ENCODE measurements at places on chromosomes 4 and X.

GRCh38 chr4:5460106-5460801 lies 248.1 kb downstream of the EVC2 start:
- DNase-seq: peak; percentile 42

DNA sequence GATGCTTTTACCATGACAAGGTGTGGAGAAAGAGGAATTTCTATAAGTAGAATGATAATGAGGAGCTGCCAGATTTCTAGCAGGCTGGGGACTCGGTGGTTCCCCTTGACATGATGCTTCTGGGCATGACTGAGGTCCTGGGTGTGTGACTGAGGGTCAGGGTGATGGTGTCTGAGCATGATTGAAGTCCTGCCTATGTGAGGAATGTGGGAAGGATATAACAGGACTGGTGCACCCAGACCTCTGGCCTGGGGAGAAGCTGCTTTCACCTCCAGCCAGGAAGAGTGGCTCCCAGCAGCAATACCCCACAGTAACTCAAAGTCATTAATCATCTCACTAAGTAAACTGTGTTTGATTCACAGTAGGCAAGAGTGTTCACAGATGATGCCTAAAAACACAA lies 17.4 kb downstream of the SORBS2 start:
- DNase-seq: no peak

GRCh38 chr4:158624889-158625478 lies 46.7 kb downstream of the C4orf46 start:
- peak; percentile 75 for DNase-seq

- peak; percentile 80 for DNase-seq
Measured at GRCh38 chr4:156685308-156685707, 286.3 kb downstream of the PDGFC start.

DNA sequence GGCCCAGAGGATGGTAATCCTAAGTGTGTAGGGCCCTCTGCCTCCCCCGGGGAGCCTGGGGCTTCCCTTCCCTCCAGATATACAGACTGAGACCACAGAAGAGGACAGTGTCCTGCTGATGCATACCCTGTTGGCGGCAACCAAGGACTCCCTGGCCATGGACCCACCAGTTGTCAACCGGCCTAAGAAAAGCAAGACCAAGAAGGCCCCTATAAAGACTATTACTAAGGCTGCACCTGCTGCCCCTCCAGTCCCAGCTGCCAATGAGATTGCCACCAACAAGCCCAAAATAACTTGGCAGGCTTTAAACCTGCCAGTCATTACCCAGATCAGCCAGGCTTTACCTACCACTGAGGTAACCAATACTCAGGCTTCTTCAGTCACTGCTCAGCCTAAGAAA lies 1.9 kb downstream of the TRO start:
- no peak for DNase-seq

GRCh38 chr4:167854881-167855280 lies 237.5 kb upstream of the ANXA10 start:
- DNase-seq: no peak

DNA sequence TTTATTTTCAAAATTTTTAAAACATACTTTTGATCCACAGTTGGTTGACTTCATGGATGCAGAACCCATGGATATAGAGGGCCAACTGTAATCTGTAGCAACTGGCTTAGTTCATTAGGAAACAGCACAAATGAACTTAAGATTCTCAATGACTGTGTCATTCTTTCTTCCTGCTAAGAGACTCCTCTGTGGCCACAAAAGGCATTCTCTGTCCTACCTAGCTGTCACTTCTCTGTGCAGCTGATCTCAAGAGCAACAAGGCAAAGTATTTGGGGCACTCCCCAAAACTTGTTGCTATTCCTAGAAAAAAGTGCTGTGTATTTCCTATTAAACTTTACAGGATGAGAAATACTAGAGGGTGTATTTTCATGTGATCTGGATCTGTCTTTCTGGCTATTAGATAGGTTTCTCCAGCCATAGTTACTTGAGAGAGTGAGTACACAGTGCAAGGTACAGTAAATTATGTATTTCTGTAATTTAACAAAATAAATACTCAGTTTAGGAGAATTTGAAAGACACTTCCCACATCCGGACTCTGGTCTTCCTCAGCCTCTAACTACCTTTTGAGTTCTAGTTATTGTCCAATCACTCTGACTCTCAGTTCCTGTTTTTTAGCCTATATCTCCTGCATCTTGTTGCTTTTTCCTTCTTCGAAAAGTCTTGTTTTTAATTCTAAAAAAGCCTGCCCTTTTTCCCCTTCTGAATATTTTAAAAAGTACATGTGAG lies 21.8 kb downstream of the TLR2 start:
- no peak for DNase-seq

DNA sequence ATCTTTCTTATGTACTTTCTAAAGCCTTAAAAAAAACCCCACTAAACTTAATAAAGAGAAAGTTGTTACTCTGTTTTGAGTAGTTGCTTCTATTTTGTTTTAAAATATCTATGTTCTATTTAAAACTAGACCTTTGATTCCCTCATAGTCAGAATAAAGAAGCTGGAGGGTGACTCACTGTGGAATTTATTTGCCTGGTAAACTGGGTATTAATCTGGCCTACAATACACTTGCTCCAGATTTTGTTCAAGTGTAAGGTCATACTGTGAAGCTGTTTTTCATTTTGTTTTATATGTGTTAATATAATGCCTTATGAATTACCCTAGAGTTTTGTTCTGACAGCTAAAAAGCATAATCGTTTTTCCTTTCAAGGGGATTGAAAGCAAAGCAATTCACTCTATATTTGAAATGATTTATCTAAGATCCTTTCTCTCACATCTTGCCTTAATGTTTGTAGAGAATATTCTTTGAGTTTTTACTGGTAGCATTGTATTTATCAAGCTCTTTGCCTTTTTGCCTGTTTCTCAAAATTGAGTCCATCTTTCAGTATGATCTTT lies 277.4 kb upstream of the PITX2 start:
- no peak for DNase-seq

- no peak for DNase-seq
Measured at GRCh38 chr4:150212485-150212884, 134.2 kb downstream of the DCLK2 start.

- DNase-seq: no peak
Measured at GRCh38 chrX:69149466-69150280, 15.6 kb downstream of the PJA1 start.

- DNase-seq: no peak
Measured at GRCh38 chrX:153933748-153934147, 1.1 kb downstream of the NAA10 start.

- DNase-seq: no peak
Measured at GRCh38 chr4:88196013-88196365, 37.5 kb upstream of the ABCG2 start.

DNA sequence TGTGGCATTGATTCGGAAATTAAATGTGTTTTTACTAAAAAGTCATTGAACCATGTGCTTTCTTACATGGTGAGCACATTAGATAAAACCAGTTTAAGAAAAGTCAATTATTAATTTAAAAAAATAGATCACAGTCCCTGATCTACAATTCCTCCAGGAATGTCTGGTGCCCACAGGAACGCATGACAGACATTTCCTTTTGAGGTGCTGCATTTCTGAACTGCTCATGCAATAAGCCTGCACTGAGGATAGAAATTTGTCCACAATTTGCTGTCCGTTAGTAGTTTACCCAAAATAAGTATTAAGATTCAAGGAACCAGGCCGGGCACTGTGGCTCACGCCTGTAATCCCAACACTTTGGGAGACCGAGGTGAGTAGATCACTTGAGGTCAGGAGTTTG lies 8.2 kb upstream of the ADAMTS3 start:
- no peak for DNase-seq

GRCh38 chr4:18675586-18676525 lies 654.3 kb upstream of the LCORL start:
- no peak for DNase-seq

GRCh38 chr4:48667148-48667547 lies 112.9 kb downstream of the FRYL start:
- no peak for DNase-seq

DNA sequence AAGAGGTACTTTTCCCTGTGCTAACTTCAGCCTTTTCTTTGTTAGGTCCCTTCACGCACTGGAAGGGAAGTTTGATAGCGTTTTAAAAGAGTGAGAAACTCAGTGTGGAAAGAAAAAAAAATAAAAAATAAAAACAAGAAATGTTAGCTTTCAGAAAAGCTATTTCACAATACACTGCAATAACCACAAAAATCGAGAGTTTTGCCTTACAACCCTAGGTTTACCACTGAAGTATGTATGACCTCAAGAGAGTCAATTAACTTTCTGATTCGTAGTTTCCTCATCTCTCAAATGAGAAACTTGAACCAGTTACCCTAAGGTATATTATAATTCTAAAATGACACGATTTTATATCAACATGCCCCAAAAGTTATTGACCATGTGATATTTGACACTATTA lies 93.9 kb upstream of the JADE1 start:
- DNase-seq: no peak

DNA sequence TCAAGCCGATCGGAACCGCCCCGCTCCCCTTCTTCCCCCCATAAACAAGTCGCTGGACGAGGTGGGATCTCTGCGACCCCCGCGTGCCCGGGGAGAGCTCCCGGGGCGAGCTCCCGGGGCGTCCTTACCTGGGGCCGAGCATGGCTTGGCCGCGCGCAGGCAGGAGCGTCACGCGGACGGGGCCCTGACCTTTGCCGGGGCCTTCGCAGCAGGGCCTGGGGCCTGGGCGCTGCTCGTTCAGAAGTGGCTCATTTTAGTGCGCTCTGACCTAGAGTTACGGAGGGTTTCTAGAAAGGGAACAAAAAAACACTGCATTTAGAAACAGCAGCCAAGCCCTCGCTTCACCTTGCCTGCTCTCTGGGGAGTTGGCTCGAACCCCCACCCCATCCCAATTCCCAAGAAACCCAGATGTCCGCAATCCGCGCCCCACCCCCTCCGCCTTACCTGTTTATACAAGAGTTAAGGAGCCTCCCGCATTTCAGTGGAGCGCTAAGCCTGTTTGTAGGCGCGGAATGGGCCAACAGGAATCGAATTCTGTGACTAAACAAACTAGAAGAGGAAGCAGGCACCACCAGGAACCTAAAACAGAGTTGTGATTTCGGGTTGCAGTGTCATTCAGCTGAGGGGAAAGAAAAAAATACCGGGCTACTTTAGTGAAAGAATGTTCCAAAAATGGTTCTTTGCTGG lies 814 bp upstream of the RBM47 start:
- peak; percentile 60 for DNase-seq

GRCh38 chrX:118116713-118117550 lies at the start of gene KLHL13:
KLHL13 (minus strand) TSS chrX:118116810; CDS start chrX:118028473, 88,337 bp downstream.
- DNase-seq: peak; percentile 67

- DNase-seq: no peak
Measured at GRCh38 chrX:72492499-72492898, 80.1 kb downstream of the HDAC8 start.

DNA sequence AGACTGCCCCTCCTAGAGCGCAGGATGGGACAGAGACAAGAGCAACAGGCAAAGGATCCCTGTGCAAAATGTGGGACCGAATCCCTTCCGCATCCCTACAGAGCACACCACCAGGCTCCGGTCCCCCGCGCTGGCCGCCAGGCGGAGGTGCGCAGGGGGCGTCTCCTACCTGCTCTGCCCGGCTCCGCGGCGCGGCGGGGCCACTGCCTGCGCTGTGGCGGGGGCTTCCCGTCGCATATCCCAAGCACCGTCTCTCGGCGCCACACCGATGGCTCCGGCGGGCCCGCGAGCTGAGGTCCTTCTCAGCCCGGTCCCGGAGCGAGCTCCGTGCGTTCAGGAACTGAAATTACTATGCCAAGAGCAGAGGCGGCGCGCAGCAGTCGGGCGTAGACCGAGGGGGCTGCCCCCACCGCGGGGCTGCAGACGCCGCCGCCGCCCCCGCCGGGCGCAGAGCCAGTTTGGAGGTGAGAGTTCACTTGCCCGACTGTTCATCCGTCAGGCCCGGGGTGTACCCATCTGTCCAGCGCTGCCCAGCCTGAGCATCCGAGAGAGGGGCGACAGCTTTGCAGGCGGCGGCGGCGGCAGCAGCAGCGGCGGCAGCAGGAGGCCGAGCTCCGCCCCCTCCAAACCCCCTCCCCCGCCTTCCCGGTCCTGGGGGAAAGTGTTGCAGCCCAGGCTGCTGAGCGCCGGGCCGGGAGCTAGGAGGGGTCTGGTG lies at the start of gene GPRIN3:
Gene GPRIN3 (minus strand): TSS at position 355 of the 715 bp plus-strand sequence. CDS start 57,690 bp downstream, outside the sequence.
- no peak for DNase-seq

DNA sequence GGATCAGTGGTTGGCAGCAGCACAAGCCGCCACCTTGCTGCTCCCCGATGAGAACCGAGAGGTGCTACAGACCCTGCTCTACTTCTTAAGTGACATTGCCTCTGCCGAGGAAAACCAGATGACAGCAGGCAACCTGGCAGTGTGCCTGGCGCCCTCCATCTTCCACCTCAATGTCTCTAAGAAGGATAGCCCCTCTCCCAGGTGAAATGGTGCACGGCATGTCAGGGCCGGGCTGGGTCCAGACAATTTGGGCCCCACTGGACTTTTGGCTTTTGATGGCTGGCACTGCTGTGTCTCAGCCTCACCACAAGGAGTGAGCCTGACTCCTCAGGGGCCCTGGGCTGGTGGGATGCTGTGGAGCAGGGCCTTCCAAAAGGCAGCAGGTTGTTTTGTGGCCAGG lies 74.1 kb downstream of the STARD8 start:
- no peak for DNase-seq

DNA sequence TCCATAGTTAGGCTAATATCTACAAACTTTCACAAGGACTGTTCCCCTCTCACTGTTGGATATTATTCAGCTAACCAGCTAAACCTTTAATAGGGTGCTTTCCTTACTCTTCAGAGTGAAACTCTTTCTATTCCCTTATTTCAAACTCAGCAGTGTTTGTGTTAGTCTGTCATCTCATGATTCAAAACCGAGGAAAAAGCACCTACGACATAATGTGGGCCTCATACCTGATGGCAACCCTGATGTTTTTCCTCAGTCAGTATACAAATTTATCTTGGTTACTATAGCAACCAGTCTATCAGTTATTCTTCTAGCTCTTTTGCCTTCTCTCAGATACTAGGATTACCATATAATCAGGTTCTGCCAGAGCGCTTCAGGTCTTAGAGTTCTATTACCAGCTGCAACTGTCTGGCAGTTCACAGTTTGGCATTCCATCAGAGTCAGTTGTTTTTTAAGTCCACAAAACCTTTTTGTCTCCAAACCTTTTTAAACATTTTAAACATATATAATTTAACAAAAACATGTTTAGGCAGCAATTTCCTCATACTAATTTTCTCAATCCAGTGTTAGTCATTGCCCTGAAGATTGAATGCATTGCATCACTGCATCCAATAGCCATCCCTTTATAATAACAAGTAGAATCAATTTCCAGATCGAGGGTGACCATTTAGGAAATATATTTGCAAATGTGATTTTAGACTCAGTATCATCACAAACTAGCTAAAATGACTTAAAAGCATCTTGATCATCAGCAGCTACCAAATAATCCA lies 7.4 kb downstream of the WDR44 start:
- peak; percentile 40 for DNase-seq

DNA sequence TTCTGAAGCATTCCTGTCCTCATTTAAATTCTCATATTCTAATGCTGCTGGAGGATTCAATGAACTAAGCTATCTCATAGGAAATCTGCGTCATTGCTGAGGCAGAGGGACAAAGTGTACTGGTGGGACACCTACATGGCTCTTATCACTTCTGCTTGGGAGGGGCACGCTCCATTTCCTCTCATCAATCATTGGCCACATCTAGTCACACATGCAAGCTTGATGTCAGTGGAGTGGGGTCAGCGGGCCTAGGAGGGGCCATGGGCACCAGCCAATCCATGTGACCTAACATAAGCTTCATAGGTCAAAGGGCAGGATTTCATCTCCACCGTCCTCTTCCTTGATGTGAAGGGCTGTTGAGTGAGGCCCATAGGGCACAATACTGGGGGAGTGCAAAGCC lies 21.4 kb downstream of the BEX3 start:
- DNase-seq: no peak

All from NCI-H82 (cell line).